ENCODE measurements at places on chromosomes 7 and 10. TPM values are rescaled to one million over a fixed set of nuclear protein-coding genes. Genes with fewer than 3 reads are reported as not detected.

The EPHB4 gene
- 40.9 TPM for total RNA-seq

The COL1A2 gene
- total RNA-seq, result 5,973 TPM

The LAMTOR4 gene
- total RNA-seq, result 78.1 TPM

The TMEM196 gene
- not detected for total RNA-seq

The ZNF239 gene
- total RNA-seq, result 12.1 TPM

The IGF2BP3 gene
- total RNA-seq, result 20.3 TPM

The SPDYE11 gene
- not detected for total RNA-seq

The SORCS1 gene
- not detected for total RNA-seq

The CEP55 gene
- total RNA-seq, result 8.7 TPM

The SEMA3D gene
- total RNA-seq, result 7.0 TPM

The CTAGE15 gene
- not detected for total RNA-seq

The OPN1SW gene
- not detected for total RNA-seq

The SPDYE9 gene
- not detected for total RNA-seq

The ZMYND11 gene
- total RNA-seq, result 54.6 TPM

The PDE6C gene
- total RNA-seq, result not detected

The UBN2 gene
- 2.7 TPM for total RNA-seq

All from regular cardiac myocyte (primary cell).